ENCODE measurements at places on chromosomes 2 and 18.

DNA sequence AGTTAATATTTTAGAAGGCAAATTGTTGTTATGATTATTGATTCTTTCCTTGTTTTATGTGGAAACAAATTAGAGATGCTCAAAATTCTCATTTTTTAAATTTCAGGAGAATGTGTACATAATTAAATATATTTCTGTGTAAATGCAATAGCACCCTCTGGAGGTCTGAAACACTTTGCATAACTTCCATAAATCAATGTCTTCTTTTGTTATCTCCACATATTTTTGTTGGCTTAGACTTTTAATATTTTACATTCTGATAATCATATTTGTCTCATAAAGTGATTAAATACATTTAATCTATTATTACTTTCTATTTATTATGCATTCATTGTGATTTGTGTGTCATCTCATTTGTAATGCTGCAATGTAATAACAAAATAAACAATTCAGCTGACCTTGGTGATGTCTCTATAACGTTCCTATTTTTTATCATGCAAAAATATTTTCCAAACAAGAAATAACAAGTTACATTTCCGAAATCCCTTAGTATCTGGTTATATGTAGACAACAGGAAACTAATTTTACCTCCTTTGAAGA is 201.8 kb upstream of the GALNT5 start:
- DNase-seq = no peak

DNA sequence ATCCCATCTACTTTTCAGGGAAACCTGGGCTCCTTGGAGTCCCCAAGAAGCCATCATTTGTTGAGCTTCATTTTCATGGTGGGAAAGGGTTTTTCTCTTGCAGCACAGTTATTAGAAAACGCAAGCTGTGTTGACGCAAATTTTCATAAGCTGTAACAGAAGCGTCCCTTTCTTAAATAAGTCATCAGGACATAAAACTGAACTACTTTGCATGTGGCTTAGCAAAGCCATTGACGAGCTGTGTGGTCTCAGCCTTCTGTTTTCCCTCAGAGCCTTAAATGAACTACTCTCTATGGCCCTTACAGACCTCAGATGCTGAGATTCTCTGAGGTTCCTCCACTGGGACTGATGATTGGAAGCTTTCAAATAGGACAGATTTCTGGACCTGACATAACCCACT is 85.1 kb downstream of the ARL4C start:
- DNase-seq = no peak

GRCh38 chr2:151228847-151229512 is 32.7 kb downstream of the RBM43 start:
- no peak for DNase-seq

DNA sequence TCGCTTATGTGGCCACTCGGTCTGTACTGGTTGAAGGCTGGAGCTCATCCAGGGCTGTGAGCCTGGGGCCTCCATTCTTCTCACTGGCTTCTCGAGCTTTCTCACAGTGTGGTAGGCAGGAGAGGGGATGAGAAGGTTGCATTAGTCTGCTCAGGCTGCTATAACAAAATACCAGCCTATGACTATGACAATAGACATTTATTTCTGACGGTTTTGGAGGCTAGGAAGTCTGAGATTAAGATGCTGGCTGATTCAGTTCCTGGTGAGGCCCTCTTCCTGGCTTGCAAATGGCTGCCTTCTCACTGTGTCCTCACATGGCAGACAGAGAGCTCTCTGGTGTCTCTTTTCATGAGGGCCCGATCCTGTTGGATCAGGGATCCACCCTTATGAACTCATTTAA is 6.2 kb upstream of the STK25 start:
- DNase-seq = no peak

DNA sequence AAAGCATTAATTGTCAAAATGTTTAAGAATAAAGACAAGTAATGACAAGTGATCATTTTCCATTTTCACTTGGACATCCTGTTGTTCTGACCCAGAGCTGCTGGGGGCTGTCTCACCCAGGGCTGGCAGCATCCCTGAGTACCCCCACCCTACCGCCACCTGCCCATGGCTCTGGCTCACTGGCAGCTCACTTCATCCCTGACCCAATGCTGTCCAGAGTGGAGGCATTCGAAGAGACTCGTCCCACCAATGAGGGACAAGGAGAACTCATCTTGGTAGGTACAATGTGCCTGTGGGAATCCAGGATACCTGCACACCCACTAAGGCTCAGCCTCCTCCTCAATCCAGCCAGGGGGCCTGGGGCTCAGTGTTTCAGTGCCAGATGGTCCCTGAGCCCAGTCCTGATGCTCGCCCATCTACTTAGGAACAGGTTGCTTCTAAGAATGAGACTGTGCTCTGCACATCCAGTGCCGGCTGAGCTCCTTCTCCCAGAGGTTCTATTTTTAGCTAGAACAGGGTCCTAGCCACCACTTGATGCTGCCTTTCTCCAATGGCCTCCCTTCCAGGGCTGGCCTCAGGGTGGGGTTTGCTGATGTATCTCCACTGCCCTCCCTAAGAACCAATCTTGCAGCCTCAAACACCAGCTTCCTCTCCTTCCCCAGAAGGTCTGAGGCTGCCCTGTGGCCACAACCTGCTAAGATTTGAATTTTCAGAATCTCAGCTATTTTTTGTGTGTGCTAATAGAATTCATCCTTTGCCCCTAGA is 53.7 kb downstream of the ADD2 start:
- no peak for DNase-seq

DNA sequence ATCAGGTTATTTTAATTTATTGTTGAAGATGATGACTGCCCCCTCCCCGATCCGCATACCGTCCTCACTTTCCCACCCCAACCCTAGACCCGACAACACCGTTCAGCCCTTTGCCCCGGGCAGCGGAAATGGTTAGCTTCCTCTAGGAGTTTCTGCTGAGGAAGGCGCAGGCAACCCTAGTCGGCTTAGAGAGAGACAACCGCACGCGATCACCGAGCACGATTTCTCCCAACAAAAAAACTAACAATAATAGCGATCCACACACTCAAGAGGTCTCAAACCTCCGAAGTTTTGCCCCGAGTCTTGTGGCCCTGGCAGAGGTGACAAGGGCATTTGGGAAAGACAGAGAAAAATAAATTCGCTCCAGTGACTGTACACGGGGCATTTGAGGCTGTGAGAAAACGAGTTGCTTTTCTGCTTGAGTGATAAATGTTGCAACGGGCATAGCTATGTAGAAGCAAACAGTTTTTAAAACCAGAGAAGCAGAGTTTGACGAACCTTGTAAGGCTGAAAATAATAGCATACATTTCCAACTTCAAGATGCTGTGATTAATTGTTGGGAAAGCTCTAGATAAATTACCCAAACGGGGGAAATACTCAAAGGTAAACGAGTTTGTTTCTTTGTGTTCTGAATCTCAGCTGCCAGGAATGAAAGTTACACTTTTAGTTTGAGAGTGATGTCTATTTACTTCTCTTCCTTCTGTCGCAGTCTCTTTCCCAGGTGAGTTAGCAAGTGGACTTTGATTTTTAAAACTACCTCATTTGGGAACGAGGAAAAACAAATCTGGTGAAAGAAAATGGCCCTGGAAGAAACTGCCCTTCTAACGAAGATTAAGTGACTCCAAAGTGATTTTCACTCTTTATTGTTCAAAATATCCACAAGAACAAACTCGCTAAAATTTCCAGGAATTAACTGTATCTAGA is 11.0 kb upstream of the SIX3 start:
- no peak for DNase-seq

- DNase-seq = no peak
These were observed 21.8 kb downstream of the NCOA1 start for GRCh38 chr2:24512831-24513230.

DNA sequence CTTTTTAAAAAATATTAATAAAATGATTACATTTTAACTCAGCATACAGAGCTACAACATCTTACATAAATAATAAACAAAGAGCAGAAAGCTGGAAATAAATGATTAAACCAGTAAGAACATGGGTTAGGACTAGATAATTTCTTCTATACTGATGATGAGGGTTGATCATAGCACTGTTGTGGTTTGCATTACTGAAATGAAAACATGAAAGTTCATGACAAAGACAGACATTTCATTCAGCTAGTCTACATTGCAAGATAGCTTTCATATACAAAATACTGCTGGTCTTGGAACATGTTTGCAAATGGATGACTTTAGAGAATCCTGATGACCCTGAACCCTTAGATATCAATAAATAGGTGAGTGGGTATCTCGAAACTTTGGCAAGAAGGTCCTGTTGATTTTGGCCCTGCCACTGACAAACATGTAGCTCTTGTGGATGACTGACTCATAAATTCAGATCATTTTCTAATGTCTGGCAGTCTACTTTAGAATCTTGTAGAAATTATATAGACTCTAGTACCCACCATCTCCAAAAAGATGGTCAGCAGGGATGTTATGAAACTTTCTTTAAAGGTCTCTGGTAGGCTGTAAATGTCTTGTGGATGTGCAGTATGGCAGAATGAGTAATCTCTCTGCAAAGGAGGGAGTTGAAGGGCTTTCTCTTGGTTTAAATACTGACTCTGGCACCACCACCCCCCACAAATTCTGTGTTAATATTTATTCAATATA is 15.5 kb upstream of the CDC42EP3 start:
- DNase-seq = no peak

GRCh38 chr18:1092228-1092627 is 187.6 kb downstream of the ADCYAP1 start:
- DNase-seq = no peak

DNA sequence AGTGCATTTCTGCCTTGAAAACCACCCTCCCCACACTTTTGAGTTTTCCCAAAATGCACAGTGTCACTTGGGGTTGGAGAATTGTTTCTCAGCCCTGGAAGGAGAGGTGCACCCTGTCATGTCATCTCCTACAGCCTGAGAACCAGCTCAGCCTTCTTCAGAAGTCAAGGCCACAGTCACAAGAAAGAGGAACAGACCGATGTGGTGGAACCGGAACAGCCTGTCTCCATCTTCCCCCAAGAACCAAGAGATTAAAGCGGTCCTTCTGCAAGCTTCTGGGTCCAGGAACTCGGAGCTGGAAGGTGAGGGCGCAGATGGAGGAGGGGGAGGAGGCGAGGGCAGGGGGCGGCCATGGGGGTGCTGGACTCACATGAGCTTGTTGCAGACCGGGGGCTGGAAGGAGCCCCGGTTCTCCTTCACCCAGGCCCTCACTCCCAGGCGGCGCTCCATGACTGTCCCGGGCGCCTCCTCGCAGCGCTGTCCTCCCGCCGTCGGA is 248 bp downstream of the HAAO start:
- DNase-seq = no peak

DNA sequence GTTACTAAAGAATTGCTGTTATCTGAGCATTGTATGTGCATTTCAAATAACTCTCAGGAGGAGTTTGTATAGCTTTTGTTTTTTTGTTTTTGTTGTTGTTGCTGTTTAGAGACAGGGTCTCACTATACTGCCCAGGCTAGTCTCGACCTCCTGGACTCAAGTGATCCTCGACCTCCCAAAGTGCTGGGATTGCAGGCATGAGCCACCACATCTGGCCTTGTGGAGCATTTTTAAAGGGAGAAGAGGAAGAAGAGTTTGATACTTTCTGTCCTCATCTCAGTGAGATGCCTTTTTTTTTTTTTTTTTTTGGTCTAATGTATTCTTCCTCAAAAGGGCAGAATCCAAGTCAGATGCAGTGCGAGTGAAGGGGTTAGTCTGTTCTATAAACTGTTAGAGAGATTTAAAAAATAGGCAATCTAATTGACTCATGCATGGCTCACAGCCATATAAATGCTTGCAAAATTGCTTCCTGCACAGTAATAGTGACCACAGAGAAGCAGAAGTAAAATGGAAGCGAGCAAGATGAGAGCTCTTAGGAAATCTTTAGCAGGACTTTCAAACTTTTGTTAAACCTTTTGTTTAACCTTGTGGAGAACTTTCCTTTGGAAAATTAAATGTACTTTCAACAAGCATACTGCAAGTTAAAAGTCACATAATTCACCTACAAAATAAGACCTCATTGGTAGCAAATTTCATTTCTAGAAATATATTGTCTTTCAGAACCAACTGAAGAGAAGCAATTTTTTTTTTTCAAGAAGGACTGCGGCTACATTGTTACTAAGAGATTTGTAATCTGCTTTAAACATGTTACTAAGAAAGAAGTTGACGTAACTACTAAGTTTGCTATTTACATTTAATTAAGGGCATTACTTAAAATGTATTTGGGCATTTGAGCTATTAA is 52.3 kb upstream of the ROCK1 start:
- DNase-seq = no peak

DNA sequence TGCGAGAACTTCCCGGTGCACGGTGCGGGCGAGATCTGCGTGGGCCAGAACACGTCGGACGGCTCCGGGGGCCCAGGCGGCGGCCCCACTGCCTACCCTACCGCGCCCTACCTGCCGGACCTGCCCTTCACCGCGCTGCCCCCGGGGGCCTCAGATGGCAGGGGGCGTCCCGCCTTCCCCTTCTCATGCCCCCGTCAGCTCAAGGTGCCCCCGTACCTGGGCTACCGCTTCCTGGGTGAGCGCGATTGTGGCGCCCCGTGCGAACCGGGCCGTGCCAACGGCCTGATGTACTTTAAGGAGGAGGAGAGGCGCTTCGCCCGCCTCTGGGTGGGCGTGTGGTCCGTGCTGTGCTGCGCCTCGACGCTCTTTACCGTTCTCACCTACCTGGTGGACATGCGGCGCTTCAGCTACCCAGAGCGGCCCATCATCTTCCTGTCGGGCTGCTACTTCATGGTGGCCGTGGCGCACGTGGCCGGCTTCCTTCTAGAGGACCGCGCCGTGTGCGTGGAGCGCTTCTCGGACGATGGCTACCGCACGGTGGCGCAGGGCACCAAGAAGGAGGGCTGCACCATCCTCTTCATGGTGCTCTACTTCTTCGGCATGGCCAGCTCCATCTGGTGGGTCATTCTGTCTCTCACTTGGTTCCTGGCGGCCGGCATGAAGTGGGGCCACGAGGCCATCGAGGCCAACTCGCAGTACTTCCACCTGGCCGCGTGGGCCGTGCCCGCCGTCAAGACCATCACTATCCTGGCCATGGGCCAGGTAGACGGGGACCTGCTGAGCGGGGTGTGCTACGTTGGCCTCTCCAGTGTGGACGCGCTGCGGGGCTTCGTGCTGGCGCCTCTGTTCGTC is 1.7 kb downstream of the FZD7 start:
- DNase-seq = no peak

DNA sequence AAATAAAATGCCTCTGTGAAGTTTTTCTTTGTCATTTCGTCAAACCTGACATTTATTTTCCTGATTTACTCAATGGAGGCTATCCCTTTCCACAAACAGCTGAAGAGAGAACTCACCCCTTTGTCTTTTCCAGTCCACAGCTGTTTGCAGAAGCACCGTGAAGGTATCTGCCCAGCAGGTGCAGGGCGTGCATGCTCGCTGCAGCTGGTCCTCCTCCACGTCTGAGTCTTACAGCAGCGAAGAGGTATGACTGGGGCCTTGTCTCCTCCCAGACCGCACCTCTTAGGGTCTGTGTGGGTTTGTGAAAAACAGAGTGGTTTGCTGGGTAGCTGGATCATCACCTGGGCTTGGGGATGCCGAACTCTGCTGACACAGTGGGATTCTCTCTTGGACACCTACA is 9.7 kb downstream of the SPP2 start:
- DNase-seq = no peak

All from effector memory CD8-positive, alpha-beta T cell (primary cell).